Fibroblast of skin of abdomen (primary cell): ENCODE measurements at places on chromosomes 5 and 9.

DNA sequence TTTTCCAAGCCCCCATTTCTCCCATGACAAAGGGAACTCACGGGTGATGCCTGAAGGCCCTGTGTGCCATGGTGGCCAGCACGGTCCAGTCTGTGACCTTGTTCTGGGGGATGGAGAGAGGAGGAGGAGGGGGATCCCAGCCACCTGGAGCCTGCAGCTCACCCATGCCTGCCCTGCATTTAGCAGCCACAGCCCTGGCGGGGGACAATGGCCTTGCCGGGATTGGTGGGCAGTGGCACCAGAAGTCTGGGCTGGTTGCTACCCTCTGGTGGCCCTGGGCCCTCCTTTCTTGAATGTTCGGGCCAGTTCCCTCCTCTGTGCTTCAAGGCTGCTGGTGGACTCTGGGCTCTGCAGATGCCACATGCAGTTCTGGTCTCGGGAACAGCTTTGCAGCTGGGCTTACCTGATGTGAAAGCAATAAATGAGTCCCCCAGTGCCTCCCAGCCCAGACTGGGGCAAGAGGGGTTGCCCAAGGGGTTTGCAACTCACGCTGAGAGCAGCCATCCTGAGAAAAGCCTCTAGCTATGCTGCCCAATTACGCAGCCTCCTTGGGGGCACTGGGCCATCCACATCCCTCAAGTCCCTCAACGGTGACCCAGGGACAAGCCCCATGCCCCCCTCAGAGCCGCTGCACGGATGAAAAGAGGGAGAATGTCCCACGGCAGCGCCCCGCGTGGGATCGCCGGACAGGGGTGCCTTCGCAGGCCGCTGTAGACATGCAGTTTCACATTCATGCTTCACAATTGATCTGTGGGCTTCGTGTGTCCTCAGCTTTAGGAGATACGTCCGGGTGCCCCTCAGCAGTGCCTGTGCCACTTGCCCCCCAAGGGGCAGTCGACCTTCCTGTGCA is 49.2 kb upstream of the FCN1 start:
- no peak for DNase-seq

- DNase-seq = peak; percentile 85
Observed at GRCh38 chr5:52948418-52949076, 40.6 kb upstream of the ITGA2 start.

- no peak for DNase-seq
Observed at GRCh38 chr5:161305601-161306000, 240.9 kb downstream of the GABRB2 start.

GRCh38 chr9:94889628-94890027 is 163.1 kb downstream of the AOPEP start:
- DNase-seq = no peak

GRCh38 chr9:99335280-99335679 is 113.2 kb downstream of the SEC61B start:
- peak; percentile 15 for DNase-seq

DNA sequence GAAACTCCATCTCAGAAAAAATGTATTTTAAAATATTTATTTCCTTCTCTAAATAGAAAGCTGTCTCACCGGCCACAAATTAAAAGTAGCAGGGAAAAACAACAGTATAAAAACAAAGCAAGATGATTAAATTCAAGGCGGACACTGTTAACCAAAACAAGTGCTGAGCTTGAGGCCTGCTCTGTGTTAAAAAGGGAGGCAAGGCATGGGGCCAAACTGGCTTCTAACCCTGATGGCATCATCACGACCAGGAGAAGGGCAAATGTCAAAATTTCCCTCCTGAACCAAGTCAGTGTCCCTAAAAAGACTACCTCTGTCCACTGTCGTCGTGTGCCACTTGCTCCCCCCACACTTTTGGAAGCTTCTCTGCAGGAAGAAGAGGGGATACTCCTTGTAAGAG is 116.1 kb downstream of the MSX2 start:
- DNase-seq = no peak

DNA sequence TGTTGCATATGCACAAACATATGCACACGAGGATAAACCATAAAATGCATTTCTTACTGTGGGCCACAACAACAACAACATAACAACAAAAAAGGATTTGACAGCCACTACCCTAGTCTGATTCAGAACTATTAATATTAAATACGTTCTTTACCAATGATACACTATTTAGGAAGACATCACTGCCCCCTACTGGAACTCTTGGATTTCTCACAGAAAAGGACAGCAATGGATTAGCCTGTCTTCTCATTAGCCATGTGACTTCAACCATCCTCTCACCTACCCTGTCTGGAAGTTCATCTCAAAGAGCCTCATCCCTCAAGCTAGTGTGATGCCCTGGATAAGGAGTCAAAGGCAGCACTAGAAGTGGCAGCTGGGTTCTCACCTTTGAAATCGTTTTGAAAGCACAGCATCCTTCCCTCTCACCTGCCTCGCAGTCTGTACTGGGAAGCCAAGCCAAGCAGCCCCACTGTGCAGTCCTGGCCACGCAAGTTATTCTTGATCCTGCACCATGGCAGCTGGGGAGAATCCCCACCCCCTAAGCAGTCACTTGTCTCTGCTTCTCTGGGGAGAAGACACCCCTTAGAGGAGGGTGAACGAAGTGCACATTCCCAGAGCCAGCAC is 64.6 kb downstream of the SH3TC2 start:
- peak; percentile 59 for DNase-seq

DNA sequence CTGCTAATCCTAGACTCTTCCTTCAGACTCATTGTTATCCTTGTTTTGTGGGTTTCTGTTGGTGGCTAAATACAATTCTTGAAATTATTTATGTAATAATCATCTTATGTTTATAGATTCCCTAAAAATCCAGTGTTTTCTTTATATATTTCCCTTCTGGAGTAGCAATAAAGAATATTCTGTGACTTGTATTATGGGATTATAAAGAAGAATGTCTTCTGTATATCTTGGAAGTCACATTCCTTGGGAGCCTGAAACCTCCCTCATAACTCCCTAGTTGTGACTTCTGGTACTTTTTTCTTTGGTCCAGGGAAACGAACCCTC is 356.1 kb downstream of the TMEM167A start:
- DNase-seq = peak; percentile 6

GRCh38 chr5:97365163-97365845 is 182.3 kb upstream of the RIOK2 start:
- no peak for DNase-seq
